ENCODE measurements at places on chromosomes 1 and 21. TPM values are rescaled to one million over a fixed set of nuclear protein-coding genes. Genes with fewer than 3 reads are reported as not detected.

The PATJ gene
- total RNA-seq: 31.4 TPM

The PLA2G5 gene
- 0.60 TPM for total RNA-seq

GRCh38 chr1:36366091-36366661 is 19.5 kb downstream of the STK40 start:
- no peak for DNase-seq

GRCh38 chr1:203126151-203126865 is 1.2 kb upstream of the ADORA1 start:
- no peak for DNase-seq

- no peak for DNase-seq
These were observed 4.2 kb upstream of the GPR61 start for GRCh38 chr1:109535481-109535880.

DNA sequence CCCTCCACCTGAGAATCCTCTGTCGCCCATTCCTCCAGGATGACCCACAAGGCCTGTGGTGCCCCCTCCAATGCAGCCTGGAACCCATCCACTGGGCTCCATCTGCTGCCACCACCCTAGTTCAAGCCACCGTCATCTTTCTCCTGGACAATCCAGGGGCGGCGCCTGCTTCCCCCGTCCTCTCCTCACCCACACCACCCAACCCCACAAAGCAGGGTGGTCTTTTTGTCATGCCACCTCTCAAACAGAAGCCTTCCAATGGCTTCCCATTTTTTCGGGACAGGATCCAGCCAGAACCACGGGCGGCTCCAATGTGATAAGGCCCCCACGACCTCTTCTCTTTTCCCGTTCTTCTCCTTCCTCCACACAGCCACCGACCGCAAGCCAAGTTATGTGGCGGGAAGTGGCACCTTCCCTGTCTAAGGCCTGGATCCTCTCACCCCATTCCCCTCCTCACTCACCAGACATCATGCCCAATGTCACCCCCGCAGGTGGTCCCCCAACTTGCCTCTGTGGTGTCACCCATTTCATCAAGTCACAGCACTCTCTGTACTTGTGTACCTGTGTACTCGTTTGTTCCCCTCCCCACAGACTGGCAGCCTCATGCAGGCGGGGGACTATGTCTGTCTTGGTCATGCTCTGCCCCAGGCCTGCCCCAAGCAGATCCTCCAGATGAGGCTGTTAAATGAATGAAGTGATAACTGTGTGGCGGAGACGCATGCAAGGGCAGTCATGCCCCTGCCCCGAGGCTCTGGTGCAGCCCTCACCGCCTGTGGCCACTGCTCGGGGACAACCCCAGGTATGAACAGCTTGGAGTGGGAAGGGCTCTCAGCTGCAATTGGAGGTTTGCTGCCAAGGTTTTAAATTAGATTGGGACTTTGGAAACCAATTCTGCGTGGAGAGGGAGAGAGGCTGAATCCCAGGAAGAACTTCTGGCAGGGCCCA is 11.0 kb downstream of the UBXN11 start:
- no peak for DNase-seq

DNA sequence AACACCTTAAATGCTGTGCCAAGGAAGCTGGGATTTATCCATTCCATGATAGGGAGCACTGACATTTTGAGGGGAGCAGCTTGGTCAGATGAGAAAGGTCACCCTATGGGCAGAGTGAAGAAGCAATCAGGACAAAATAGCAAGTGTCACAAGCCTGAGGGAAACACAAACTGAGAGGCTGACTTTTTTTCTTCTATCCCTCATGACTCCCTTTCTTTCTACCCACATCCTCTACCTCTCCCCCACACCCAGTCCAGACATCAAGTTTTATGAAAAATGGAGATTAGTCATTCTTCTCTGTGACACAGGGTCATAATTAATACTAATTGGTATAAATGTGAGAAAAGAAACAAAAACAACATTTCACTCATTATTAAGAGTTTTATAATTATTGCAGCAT is 103.1 kb downstream of the SLC25A24 start:
- no peak for DNase-seq

The ADAMTS1 gene
- 338 TPM for total RNA-seq

DNA sequence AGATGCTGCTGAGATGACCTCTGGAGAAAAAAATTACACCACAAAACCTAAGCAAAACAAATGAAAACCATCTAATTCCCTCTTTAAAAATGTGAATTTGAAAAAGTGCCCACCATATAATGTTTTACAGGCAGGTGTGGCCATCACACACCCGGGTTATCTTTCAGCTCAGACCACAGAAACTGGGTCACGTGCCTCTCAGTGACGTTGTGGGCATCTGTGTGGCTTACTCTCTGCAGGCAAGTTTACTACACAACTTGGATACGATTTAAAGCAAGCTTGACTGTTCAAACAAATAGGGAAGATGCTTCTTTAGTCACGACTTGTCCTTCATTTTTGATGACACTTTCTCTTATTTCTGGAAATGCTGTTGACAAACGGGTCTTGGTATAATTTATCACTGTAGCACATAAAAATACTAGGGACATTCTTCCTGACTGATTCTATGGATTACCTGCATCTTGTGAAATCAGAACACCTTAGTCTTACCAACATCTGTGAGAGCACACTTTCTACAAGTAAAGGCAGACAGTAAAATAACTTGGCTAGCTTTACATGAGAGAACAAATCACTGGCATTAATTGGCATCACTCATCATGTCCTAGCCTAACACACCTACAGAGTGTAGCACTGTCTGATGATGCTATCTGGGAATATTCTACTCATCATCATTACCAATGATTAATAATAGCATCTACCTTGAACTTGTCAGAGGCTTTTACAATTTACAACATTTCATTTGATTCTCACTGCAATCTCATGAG is 89.3 kb upstream of the EDEM3 start:
- DNase-seq: no peak

The PIGP gene
- total RNA-seq: 13.9 TPM

- DNase-seq: no peak
These were observed 21.9 kb upstream of the NEK2 start for GRCh38 chr1:211697356-211697755.

The CFAP74 gene
- total RNA-seq: 0.24 TPM

DNA sequence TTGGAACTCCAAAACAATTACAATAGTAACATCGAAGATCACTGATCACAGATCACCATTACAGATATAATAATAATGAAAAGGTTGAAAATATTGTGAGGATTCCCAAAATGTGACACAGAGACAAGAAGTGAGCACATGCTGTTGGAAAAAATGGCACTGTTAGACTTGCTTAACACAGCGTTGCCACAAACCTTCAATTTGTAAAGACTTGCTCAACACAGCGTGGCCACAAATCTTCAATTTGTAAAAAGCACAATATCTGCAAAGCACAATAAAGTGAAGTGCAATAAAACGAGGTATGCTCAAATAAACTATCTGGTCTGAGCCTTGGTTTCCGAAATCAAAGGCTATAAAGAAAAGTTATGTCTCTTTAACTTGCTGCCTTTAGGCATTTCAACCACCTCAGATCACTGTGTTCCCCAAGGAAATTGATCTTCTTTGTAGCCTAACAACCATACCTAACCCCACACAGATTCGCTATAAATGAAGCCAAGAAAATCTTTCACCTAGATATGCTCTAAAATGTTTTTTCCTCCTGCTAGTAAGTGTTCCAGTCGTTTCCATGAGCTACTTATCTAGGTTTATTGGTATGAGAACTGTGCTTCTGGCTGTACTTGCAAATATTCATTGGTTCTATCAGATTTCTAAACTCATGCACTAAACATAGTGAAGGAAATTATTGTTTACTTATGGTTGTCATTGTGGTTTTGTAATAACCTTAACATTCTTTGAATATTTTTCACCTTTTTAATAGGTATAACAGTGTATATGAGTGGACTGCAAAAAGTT is 13.1 kb upstream of the LPGAT1 start:
- no peak for DNase-seq

- DNase-seq: no peak
These were observed 52.2 kb downstream of the TRAF5 start for GRCh38 chr1:211378844-211379243.

GRCh38 chr1:214377485-214377884 is 96.5 kb downstream of the SMYD2 start:
- DNase-seq: no peak

The S100A12 gene
- total RNA-seq: 13.3 TPM

GRCh38 chr1:180565121-180565871 is 6.5 kb downstream of the OVAAL start:
- no peak for DNase-seq

The MPZ gene
- 4.8 TPM for total RNA-seq

The GSTM2 gene
- total RNA-seq: 44.4 TPM

The KCNQ4 gene
- total RNA-seq: 0.28 TPM

The RHOU gene
- 42.7 TPM for total RNA-seq

GRCh38 chr1:156194300-156194652 is 372 bp downstream of the SLC25A44 start:
- no peak for DNase-seq

DNA sequence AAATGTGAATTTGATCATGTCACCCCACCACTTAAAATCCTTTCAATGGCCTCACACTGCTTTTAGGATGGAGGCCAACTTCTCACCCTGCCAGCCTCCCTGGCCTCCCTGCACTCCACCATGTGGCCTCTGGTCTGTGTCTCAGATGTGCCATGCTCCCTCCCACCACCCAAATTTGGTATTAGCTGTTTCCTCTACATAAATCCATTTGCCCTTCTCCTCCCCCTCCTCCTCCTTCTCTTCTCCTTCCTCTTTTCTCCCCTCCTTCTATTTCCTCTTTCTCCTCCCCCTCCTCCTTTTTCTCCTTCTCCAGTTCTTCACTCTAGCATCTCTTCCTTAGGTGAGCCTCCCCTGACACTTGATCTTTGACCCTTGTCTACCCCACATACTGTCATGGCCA is 16.7 kb upstream of the GUCA2B start:
- no peak for DNase-seq

- no peak for DNase-seq
These were observed 39.6 kb upstream of the LDLRAP1 start for GRCh38 chr1:25503551-25504426.

DNA sequence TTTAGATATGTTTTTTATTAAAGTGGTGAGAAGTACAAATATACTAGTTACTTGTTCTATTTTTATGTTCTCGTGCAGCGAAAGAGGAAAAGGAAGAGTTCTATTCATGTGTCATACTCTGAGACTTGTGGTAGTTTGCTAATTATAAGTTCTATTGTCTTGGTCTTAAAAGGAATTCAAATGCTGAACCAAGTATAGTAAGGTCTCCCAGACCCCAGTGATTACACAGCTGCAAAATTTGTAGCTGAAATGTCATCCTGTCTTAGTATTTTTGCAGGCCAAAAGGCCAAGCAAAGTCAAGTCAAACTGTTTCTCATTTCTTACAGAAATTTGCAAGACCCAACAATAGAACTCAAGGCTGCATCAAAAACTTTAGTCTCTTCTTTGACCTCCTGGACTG is 268.7 kb downstream of the CHRM3 start:
- DNase-seq: no peak
